ENCODE measurements at places on chromosomes 1 and 21.
A peak's percentile ranks its signal among the peaks of the same experiment; 100 is the strongest.

- DNase-seq: no peak
Measured at GRCh38 chr1:214236477-214236876, 44.5 kb upstream of the SMYD2 start.

DNA sequence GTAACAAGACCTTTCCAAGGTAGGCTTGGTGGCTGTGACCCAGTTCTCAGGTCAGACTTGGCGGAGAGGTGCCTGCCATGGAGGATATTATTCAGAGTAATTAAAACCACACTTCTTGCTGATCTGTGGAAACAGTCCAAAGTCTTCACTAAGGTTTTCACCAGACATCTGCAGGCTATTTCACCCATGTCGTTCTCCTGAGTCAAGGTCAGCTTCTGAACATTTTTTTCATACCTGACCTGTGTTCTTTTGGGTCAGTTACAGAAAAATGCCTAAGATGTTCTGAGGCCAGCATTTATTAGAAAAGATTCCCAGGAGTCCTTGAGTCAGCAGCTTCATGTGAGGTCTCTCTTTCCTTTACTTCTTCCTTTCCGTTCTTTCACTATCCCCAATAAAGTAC lies 54.9 kb downstream of the RGL1 start:
- no peak for DNase-seq

GRCh38 chr1:232547938-232548484 lies 81.9 kb downstream of the SIPA1L2 start:
- no peak for DNase-seq

DNA sequence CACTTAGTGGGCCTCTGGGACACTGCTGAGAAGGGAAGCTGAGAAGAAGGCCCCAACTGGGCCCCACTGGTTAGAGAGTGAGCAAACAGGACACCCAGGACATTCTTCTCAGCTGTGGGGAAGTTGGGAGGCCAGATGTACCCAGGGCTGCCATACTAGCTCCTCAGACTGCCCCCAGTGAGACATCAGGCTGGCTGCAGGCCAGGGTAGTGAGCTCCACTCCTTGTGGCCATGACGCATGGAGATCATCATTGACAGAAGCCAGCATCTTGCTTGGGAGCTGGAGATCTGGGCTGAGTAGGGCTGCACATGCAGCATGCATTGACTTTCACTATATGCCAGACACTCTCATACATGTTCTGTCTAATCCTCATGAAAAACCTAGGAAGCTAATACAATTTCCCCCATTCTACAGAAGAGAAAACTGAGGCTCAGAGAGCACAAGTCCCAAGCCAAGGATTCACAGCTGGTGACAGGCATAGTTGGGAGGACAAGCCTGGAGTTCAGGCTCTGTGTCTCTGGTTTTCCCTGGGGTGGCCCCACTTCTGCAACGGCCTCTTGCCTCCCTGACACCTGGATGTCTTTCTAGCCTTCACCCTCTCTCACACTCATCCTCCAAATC lies 24.1 kb upstream of the MYCL start:
- DNase-seq: no peak

DNA sequence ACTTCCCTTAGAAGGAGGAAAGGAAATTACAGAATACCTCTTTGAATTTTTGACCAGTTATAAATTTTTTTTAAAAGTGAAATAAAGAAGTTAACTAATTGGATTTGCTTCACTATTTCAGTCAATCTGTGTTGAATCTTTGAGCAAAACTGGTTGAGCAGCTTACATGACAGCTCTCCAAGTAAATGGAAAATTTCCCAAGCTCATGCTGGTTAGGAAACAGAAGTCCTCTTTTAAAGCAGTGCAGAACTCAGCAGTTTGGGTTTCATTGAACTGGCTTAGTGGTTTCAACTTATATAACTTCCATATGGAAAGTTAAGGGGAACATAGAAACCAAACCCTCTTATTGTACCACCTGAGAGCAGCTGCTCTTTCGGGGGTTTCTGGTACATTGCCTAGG lies 250.5 kb downstream of the PDE4B start:
- DNase-seq: no peak

- DNase-seq: no peak
Measured at GRCh38 chr1:18041102-18041501, 66.5 kb upstream of the IGSF21 start.

DNA sequence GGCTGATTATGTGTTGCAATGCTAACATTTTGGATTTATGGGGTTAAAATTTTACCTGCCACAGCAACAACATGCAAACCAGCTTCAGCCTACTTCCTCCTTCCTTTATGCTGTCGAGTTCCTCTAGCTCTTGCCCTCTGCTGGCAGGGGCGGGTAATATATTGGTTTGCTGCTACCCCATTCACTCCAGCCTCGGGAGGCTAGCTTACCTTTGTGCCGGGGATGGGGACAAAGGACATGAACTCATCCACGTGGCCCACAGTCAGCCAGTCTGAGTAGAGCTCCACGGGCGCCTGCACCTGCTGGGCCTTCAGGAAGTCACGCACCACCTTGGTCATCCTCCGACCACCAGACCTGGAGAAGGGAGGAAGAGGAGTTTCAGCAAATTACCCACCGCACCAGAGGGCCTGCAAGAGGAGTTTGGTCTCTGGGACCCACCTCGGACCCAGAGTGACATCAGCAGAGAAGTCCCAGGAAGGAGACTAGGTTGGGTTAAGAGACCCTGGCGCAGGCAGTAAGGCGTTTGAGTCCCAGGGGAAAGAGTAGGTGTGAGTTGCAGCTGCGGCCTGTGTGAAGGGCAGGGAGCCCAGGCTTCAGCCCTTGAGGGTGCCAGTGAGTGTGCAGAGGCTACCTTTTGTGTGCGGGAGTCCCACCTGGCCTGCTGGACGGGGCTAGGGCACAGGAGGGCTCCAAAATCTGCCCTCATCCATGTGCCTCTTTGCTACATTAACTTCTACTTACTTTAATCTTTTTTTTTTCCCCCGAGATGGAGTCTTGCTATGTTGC lies 21.8 kb upstream of the SDHB start:
- DNase-seq: no peak

- no peak for DNase-seq
Measured at GRCh38 chr1:238450976-238451375, 560.3 kb upstream of the ZP4 start.

DNA sequence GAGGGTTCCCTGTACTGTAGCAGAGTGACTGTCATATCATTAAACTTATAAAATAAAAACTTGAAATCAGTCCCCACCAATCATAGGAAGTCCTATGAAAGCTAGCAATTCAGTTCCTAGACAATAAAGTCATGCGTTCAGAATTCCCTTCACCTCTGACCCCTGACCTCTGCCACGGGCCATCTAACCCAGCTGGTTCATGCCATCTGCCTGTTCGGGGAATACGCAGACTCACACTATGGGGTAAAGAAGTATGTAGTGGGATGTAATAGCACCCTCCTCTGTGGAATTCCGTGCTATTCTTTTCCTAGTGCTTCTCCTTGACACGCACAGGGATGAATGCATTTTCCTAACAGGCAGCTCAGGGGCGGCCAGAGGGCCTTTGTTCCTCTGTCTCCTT lies 2.1 kb downstream of the GSTM4 start:
- DNase-seq: no peak

GRCh38 chr1:60134716-60135115 lies 61.1 kb upstream of the C1orf87 start:
- no peak for DNase-seq

GRCh38 chr1:147129116-147129873 lies 43.0 kb downstream of the PRKAB2 start:
- no peak for DNase-seq

DNA sequence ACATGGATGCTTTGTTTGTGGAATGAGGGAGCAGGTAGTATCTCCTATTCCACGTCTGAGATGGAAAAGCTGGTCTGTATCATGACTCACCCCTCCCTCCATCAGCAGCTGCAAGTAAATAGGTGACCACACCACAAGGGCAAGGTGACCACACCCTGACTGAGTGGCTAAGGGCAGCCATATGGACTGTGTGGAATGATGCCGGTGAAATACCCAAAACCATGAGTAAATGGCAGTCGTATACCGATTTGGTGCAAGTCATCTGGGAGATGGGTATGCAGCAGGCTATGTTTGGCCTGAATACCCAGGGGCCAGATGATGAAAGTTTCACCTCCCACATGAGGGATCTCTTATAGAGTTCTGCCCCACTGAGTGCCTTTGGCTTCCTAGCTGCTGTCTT lies 15.8 kb upstream of the UBE2U start:
- DNase-seq: no peak

DNA sequence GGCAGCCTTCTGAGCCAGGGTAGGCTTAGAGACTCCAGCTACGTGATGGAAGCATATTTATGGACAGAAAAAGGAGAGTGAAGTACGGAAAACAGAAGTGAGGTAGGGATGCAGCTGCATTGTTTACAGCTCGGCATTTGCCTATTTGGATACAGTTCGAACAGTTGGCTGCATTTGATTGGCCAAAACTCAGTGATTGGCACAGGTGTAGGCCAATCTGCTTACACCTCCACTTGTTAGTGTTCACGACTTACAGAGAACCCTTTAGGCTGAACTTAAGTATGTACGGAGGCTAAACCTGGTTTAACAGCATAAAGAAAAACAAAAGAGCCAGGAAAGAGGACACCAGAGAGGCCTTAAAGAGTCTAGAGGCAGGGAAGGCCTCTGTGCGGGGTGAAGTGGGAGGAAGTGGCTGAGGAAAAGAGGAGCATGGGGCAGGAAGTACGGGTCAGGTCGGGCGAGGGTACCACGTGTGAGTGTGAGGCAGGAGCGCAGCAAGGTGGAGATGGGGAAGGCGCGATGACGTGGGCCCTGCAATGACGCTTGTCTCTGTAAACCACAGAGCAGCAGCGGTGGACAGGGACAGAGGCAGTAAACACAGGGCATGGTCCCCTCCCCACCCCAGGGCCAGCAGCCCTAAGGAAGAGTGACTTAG lies 32.0 kb downstream of the RSPH1 start:
- DNase-seq: peak; percentile 43

- DNase-seq: no peak
Measured at GRCh38 chr1:200880212-200880611, 7.4 kb downstream of the GPR25 start.

- no peak for DNase-seq
Measured at GRCh38 chr1:153978274-153978909, 918 bp upstream of the JTB start.

DNA sequence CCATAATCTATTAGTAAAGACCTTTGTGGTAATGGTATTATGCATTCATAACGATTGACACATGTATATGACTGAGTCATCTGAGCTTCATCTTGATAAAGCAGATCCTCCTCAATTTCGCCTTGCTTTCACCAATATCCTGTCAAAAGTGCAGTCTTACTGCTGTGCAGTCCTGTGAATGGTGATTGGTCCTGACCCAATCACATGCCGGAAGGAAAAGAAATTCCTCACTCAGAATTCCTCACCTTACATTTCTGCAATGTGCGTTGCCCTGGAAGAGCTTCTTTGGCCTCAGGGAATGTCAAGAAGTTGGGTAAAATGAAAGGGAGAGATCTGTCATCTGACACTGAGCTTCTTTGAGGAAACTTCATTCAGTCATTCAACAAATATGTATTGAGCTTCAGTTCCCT lies 121.0 kb upstream of the TSPAN2 start:
- DNase-seq: no peak

GRCh38 chr1:213474054-213474453 lies 423.0 kb downstream of the RPS6KC1 start:
- no peak for DNase-seq

DNA sequence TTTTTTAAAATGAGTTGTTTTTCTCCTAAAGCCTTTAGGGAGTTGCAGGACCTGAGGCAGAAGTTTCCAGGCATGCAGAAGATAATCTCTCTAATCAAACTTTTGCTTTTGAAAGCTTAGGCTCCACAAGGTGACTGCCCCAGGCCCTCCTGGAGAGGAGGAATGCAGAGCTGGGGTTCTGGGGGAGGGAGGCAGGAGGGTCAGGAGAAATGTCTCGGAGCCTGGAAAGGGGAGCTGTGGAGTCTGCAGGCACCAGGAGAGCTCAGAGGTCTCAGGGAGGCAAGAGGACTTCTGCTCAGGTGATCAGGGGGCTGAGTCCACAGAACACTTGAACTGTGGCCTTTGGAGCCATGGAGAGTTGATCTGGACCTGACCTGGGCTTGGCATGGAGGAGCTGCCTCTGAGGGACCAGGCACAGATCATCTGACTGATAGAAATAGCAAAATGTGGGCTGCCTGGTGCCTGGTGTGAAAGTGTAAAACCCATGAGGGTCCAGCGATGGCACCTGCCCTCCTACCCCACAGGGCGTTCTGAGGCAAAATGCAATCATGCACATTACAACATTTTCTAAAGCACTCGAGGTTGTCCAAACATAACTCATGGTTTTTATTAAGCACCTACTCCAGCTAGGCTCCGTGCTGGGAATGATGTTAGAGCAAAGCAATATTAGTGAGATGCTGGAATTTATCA lies 10.0 kb upstream of the ABCG1 start:
- no peak for DNase-seq

GRCh38 chr1:188669728-188670382 lies 1807.8 kb downstream of the BRINP3 start:
- no peak for DNase-seq

- DNase-seq: no peak
Measured at GRCh38 chr1:152663098-152663497, at the start of gene LCE2D. Gene LCE2D, plus strand, starts transcription at chr1:152663380. Its CDS starts 726 bp downstream, at chr1:152664106.

DNA sequence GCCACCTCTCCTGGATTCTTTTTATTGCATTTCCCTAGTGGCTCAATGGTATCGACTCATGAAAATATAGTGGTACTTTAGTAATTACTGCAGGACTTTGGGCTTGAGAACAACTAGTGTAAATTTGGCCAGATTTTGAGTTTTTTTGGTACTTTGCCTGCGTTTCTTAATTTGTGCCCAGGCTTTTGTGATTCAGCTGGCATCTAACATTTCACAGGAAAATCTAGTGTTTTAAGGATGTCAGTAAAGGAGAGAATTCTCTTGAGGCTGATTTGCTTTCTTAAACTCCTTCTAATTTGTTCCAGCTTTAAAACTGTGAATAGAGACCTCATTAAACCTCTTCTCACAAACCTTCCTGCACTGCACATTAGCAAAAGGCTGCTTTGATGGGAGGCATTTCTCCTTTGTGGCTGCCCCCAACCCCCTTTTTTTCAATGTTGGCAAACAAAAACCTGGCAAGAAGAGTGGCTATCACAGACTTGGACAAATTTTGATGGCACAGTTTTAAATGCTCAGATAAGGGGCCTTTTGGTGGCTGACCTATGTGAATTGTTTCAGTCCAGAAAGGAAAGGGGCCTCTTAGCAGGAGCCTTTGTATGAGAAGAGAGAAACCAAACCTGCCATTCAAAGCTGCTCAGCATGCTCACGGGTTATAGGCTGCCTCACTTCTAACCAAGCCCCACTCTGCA lies 113.4 kb upstream of the RAVER2 start:
- no peak for DNase-seq

GRCh38 chr1:198238121-198238520 lies 81.3 kb downstream of the NEK7 start:
- DNase-seq: no peak

DNA sequence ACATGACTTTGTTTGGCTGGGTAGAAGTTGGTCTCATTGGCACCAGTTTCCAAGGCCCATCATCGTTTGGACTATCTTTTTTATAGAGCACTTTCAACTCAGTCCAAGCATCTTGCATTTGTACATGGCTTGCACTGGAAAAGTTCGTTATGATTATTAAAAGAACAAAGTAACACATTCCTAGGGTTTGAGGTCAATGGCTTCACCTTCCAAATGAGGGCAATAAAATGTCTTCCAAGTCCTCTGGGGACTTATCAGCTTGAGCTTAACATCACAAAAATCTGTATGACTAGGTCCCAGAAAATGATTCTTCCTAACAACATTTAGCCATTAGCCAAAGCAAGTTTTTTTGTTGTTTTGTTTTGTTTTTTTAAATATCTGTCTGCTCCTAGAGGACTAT lies 610.8 kb downstream of the LMO4 start:
- no peak for DNase-seq

Data from activated CD8-positive, alpha-beta memory T cell treated with anti-CD3 and anti-CD28 coated beads for 4 hours (primary cell).